ENCODE measurements at places on chromosomes 2 and 18. TPM values are rescaled to one million over a fixed set of nuclear protein-coding genes. Genes with fewer than 3 reads are reported as not detected.

DNA sequence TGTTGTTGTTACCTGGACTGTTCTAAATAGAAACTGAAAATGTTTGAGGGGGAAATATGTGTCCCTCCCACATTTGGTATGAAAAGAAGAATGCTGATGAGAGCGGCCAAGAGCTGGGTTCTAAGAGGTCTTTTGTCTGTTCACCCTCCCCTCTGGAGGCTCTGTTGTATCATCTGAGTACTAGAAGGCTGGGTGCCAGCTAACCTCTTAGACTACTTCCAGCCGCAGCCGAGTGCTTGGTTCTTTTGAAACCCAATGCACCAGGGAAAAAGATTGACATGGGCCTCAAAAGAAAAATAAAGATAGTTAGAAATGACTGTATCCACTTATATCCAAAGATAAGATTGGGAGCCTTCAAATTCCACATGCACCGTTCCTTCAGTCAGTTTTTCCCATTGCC is 255.9 kb downstream of the TXNL1 start:
- H3K4me3 ChIP-seq: no peak overlapping the region
- no peak overlapping the region for H3K27ac ChIP-seq
- DNase-seq: no peak
- no peaks in the 10 kb centered on the region for H3K4me1 ChIP-seq
- no peaks in the 10 kb centered on the region for H3K36me3 ChIP-seq

GRCh38 chr2:168059758-168060157 is 187.6 kb downstream of the STK39 start:
- no peaks in the 10 kb centered on the region for H3K4me1 ChIP-seq
- DNase-seq: no peak
- H3K36me3 ChIP-seq: peaks cover 3% of the 10 kb centered on the region
- H3K27ac ChIP-seq: no peak overlapping the region
- H3K4me3 ChIP-seq: no peak overlapping the region

- no peak for DNase-seq
- no peaks in the 10 kb centered on the region for H3K4me1 ChIP-seq
- H3K27me3 ChIP-seq: no peaks in the 10 kb centered on the region
- no peak overlapping the region for H3K4me3 ChIP-seq
- H3K36me3 ChIP-seq: no peaks in the 10 kb centered on the region
Measured at GRCh38 chr2:218721934-218722333, 11.3 kb downstream of the TTLL4 start.

- no peak overlapping the region for H3K4me3 ChIP-seq
- no peaks in the 10 kb centered on the region for H3K27me3 ChIP-seq
- no peak overlapping the region for H3K27ac ChIP-seq
- no peaks in the 10 kb centered on the region for H3K4me1 ChIP-seq
Measured at GRCh38 chr2:96523659-96524481, 12.7 kb upstream of the ARID5A start.

DNA sequence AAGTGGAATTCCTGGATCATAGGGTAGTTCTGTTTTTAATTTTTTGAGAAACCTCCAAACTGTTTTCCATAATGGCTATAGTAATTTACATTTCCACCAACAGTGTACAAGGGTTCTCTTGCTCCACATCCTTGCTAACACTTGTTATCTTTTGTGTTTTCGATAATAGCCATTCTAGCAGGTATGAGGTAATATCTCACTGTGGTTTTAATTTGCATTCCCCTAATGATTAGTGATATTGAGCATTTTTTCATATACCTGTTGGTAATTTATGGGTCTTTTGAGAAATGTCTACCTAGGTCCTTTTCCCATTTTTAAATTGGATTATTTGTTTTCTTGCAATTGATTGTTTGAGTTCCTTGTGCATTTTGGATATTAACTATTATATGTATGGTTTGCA is 39.6 kb downstream of the DIS3L2 start:
- no peaks in the 10 kb centered on the region for H3K27me3 ChIP-seq
- H3K36me3 ChIP-seq: no peaks in the 10 kb centered on the region
- H3K4me3 ChIP-seq: no peak overlapping the region
- H3K27ac ChIP-seq: no peak overlapping the region
- DNase-seq: no peak
- peaks cover 5% of the 10 kb centered on the region for H3K4me1 ChIP-seq

- H3K4me1 ChIP-seq: peaks cover 8% of the 10 kb centered on the region
- no peaks in the 10 kb centered on the region for H3K27me3 ChIP-seq
- H3K36me3 ChIP-seq: peaks cover 10% of the 10 kb centered on the region
Measured at GRCh38 chr18:5237083-5237722, 40.1 kb upstream of the AKAIN1 start.

DNA sequence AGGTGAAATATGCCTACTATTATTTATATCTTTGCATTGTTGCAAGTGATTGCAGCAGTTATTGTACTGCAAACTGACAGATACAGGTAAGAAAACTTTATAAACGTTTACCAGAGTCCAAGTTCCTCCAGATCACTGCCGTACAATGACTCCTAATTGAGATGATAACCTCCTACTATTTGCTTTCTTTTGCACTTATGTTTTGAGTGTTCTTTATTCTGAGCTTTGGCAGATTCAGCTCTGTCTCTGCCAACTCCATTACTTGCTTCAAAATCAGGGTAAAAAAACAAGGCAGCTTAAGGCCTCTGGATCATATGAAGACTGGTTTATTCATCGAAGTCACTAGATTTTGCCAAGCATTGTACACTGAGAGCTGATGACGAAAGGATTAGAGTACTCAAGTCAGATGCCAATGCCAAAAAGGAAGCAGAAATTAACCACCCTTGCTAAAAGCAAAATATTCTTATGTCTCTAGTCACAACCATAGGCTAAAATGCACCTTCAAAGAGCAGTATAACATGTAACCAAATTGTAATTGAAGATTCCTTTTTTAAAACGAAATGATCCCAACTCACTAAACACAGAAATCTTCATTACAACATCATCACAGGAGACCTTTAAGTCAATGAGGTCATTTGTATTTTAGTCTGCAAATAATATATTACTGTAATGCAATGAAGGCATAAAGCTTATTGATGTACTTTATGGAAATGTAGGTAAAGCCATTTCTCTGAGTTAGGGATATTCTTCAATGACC is 10.5 kb upstream of the IKZF2 start:
- no peak overlapping the region for H3K27ac ChIP-seq
- no peaks in the 10 kb centered on the region for H3K27me3 ChIP-seq
- H3K36me3 ChIP-seq: no peaks in the 10 kb centered on the region
- DNase-seq: peak; percentile 1

DNA sequence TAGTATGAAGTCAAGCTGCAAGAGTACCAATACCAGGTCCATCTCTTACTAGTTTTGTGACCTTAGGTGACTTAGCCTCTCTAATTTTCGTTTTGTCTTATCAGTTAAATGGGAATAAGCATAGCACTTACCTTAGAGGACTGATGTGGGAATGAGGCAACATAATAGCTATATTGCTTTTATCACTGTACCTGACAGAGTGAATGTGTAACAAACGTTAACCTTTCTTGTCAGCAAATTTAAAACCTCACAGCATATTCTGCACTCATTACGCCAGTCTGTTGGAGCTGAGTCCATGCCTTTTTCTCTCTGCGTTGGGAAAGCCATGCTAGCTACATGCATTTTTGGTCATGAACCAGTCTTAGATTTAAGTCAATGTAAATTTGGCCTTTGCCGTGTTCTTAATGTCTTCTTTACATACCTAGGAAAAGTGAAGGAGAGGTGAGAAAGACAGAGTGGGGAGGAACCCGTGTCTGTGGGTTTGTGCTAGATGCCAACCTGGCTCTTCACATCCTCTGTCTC is at the start of gene IL36B:
Gene IL36B (minus strand): TSS at position 472 of the 522 bp plus-strand sequence.
- H3K4me1 ChIP-seq: no peaks in the 10 kb centered on the region
- no peaks in the 10 kb centered on the region for H3K36me3 ChIP-seq
- H3K27ac ChIP-seq: no peak within 1 kb of the TSS
- H3K4me3 ChIP-seq: no peak within 1 kb of the TSS
- no peak for DNase-seq

DNA sequence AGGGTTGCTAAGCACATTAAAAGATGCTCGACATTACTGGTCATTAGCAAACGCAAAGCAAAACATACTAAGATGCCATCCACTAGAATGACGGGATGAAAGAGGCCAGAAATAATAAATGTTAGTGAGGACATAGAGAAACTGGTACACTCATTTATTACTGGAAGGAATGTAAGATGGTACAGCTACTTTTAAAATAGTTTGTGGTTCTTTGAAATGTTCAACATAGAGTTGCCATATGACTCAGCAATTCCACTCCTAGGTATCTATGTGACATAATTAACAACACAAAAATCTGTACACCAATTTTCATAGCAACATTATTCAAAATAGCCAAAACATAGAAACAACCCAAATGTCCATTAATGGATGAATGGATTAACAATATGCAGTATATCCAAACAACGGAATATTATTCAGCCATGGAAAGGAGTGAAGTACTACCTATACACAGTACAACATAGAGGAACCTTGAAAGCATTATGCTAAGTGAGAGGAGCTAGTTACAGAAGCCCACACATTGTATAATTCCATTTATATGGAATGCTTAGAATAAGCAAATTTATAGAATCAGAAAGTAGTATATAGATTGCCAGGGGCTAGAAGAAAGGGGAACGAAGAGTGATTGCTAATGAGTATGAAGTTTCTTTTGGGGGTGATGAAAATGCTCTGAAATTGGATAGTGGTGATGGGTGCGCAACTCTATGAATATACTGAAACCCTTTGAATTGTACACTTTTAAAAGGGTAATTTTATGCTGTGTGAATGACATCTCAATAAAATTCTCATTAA is 61.9 kb upstream of the IL1R1 start:
- no peaks in the 10 kb centered on the region for H3K27me3 ChIP-seq
- H3K27ac ChIP-seq: no peak overlapping the region
- H3K4me3 ChIP-seq: no peak overlapping the region
- H3K4me1 ChIP-seq: peaks cover 22% of the 10 kb centered on the region
- H3K36me3 ChIP-seq: no peaks in the 10 kb centered on the region

- H3K36me3 ChIP-seq: no peaks in the 10 kb centered on the region
- H3K27me3 ChIP-seq: no peaks in the 10 kb centered on the region
- no peak for DNase-seq
- no peak overlapping the region for H3K4me3 ChIP-seq
- no peak overlapping the region for H3K27ac ChIP-seq
Measured at GRCh38 chr2:212646698-212647366, 108.2 kb upstream of the ERBB4 start.

DNA sequence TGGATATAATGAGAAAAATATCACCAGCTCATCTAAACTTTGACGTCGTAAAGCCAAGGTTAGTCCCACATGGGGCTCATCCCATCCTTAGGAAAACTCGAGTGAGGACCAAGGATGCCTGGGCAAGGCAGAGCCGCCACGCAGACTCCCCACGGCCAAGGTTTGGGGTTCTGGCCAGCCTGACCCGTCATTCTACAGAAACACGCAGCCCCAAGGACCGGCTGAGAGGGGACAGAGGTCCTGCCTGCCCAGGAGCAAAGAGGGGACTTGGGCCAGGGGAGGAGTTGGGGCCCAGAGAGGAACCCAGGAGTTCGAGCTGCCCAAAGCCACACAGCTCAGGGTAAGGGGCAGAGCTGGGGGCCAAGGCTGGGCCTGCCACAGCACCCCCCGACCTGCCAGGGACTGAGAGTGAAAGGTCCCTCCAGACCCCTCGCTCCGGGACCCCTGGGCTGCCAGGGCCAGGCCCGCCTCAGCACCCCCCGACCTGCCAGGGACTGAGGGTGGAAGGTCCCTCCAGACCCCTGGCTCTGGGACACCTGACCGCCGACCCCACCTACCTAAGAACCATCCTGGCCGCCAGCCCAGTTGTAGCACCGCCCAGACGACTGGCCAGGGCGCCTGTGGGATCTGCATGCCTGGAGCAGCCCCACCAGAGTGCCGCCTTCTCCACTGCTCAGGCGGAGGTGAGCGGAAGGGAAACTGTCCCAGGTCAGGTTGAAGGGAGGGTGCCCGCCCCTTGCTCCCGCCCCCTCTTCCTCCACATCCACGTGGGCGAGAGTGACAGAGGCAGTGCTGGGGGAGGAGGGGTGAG is at the start of gene PDCD1:
Gene PDCD1 (minus strand): TSS at position 689 of the 811 bp plus-strand sequence. CDS start 56 bp downstream, at position 633.
- peak within 1 kb of the TSS; percentile 76 for H3K27ac ChIP-seq
- DNase-seq: peak; percentile 39
- H3K27me3 ChIP-seq: no peaks in the 10 kb centered on the region
- H3K4me1 ChIP-seq: peaks cover 3% of the 10 kb centered on the region

GRCh38 chr18:36419900-36420531 is 122.5 kb downstream of the FHOD3 start:
- H3K27me3 ChIP-seq: peaks cover 2% of the 10 kb centered on the region
- no peaks in the 10 kb centered on the region for H3K36me3 ChIP-seq
- H3K27ac ChIP-seq: no peak overlapping the region
- peaks cover 9% of the 10 kb centered on the region for H3K4me1 ChIP-seq
- DNase-seq: no peak

DNA sequence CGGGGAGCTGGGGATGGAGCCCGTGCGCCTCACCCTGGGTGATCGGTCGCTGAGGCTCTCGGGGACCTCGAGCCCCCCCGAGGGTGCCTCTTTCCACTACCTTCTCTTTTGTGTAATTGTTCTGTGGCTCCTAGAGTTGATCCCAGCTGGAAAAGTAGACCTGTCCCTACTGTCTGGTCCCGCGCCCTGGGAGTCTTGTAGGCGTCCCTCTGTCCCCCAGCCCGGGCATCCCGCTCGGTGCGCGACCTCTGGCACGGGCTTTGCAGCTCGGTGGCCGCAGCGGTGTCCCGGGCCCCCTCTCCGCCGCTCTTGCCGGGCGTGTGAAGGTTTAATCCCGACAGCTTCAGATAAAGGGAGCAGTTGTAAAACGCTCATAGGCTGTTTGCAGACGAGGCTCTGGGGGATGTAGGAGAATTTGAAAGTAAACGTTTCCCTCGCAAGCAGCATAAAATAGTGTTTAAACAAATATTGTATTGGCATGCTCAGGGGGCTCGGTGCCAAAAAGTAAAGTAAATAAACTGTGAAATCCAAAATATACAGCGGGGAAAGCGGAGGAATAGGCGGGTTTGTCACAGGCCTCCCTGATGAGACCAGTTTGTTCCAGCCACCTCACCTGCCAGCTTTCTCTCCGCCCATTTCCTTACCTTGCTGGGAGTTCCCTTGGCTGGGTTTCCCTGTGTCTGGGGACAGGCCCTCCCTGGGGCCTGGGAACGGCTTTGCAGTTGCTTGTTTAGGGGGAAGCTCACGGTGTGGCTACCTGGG is 1.9 kb downstream of the GLI2 start:
- H3K27me3 ChIP-seq: peaks cover 3% of the 10 kb centered on the region
- H3K4me3 ChIP-seq: peak overlapping the region; percentile 8
- H3K4me1 ChIP-seq: no peaks in the 10 kb centered on the region
- H3K27ac ChIP-seq: peak overlapping the region; percentile 52
- DNase-seq: peak; percentile 84

DNA sequence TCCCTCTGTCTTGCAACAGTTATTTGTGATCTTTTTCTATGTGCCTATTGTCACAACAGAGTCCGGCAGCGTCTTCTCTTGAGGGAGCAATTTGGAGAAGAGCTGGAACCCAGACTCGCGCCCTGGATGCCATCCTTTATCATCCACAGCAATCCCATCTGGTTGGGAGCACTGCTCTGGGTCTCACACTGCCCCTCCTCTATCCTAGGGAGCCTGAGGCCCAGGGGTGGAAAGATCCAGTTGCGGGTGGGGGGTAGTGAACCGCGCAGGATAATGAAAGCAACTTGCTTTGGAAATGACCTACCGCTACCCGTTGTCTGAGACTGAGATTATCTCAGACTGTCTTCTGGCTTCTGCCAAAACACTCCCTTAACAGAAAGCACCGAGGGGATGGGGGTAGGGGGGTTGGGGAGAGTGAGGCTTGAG is 713 bp downstream of the WBP1 start:
- peaks cover 6% of the 10 kb centered on the region for H3K36me3 ChIP-seq
- H3K27ac ChIP-seq: peak overlapping the region; percentile 55
- peaks cover 11% of the 10 kb centered on the region for H3K4me1 ChIP-seq
- no peak for DNase-seq

Gene SLC9A4
- not detected for total RNA-seq

Gene UGT1A8
- total RNA-seq: not detected

Gene GKN1
- not detected for total RNA-seq

Measured in lung (tissue), 17 donors.